ENCODE measurements at places on chromosomes 3 and 15.

GRCh38 chr15:99732124-99732750 is 1.0 kb downstream of the LYSMD4 start:
- DNase-seq, result peak; percentile 10

DNA sequence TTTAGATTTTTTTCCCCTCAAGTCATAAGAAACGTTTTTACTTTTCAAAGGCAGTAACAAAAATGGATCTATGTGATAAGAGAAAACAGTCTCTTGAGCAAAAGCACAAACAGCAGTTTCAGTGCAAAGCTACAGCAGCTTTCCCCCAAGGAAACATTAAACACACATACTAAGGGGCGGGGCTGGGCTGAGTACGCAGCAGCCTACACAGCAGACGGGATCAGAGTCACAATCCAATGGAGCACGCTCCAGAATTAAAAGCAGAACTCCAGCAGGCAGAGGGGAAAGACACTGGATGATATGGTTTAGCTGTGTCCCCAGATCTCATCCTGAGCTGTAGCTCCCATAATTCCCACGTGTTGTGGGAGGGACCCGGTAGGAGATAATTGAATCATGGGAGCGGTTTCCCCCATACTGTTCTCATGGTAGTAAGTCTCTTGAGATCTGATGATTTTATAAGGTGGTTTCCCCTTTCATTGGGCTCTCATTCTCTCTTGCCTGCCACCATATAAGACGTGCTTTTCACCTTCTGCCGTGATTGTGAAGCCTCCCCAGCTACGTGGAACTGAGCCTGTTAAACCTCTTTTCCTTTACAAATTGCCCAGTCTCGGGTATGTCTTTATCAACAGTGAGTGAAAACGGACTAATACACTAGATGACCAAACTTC is 116.2 kb upstream of the SLCO3A1 start:
- no peak for DNase-seq

DNA sequence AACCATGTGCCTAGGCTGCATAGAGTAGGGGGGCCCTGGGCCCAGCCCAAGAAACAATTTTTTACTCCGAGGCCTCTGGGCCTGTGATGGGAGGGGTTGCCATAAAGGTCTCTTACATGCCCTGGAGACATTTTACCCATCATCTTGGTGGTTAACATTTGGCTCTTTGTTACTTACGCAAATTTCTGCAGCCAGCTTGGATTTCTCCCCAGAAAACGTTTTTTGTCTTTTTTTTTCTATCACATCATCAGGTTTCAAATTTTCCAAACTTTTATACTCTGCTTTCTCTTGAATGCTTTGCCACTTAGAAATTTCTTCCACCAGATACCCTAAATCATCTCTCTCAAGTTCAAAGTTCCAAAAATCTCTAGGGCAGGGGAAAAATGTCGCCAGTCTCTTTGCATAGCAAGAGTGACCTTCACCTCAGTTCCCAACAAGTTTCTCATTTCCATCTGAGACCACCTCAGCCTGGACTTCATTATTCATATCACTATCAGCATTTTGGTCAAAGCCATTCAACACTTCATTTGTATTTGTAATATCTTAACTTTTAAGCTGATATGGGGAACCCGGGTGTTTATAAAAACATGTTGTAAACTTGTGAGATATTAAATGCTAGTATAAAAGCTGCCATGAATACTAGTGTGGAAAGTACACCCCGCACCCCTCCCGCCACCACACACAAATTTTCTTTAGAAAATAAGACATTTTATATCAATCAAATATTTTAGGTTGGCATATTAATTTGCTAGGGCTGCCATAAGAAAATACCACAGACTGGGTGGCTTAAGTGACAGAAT is 56.0 kb upstream of the PLSCR4 start:
- no peak for DNase-seq

DNA sequence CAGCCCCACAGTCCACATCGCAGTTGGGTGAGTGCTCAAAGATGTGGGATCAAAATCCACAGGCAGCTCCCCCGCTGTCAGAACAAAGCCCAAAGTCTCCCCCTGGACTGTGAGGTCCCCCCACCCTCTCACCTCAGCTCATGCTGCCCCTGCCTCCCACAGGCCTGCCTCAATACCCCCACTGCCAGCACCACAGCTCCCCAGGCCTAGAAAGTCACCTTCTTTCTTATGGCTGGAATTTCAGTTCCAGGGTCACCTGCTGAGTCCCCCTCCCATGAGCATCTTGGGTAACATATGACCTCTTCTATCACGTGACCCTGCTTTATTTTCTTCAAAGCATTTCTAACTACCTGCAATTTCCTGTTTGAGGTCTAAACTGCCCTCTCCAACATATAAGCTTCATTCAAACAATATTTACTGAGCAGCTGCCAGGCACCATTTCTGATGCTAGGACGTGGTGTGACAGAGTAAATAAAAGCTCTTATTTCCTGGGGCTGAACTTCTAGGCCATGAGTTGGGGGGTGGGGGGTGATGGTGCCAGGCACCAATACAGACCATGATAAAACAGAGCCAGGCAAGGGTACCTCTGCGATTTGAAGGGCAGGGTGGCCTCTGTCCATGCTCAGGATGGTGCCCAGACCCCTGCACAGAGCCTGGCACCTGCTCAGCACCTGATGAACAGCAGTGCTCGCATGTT is 2.4 kb upstream of the TMEM89 start:
- DNase-seq, result no peak

- no peak for DNase-seq
Observed at GRCh38 chr15:64618540-64618939, 156.8 kb downstream of the RBPMS2 start.

- no peak for DNase-seq
Observed at GRCh38 chr3:9893739-9894138, 3.3 kb downstream of the JAGN1 start.

DNA sequence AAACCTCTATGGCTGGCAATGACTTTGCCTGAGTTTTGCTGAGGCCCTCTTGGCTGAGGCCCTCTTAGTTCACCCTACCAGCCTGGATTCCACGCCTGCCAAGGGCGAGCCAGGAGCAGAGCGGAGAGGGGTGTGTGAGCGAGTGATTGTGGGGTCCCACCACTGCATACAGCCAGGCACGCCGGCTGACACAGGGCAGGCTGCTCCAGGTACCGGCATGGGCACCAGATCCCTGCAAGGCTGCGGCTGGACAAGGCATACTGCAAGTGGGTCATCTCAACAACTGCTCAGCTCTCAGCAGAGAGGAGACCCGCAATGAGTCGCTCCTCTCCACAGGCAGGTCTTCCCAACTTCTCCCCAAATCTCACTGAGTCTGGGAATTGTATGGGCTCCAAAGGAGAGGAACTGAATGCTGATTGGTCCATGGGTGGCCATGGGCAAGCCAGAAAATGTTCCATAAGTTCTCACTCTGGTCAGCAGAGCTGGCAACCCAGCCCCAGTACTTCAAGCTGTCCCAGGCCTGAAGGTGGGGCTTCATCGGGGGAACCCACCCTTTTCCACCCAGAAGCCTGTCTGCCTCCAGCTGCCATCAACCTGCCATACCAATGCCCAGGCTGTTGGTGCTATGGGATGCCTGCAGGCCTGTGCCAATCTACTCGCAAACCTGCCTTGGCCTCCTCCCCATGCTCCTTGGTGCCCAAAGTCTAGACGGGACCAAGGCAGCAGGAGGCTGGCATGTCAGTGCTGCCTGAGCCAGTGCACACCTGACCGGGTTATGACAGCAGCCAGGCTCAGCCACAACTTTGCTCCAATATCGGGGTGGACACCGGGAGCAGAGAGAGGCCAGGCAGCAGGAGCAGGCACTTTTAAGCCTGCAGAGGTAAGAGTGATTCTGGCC is 1273.6 kb upstream of the GBE1 start:
- no peak for DNase-seq

- no peak for DNase-seq
Observed at GRCh38 chr15:93587059-93587521, 498.1 kb upstream of the RGMA start.

DNA sequence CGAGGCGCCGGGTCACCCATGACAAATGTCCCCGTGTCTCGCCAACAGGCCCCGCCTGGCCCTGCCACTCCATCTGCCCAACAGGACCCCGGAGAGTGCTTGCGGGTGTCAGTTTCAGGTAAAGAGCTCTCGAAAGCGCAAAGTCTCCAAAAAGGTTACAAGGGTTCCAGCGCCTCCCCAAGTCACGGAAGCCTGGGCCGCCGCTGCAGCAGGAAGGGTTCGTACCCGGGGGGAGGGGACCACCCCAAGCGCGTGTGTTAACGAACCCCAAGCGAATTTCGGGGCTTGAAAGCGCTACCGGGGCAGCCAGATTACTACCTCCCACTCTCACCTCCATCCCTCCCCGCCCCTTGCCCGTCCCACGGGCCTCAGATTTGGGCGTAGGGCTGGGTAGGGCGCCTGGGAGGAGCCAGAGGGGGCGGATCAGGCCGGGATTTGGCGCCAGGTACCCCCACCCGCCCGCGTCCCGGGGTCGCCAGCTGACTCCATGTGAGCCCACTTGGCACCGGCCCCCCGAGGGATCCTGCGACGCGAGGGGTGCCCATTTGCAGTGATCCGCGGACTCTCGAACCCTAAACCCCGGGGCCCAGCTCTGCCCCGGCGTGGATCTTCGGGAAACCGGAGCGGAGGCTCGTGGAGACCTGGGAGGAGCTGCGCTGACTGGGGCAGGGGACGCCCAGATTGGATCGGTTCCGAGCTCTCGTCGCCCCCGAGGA is 85.9 kb downstream of the NR2F2 start:
- no peak for DNase-seq

DNA sequence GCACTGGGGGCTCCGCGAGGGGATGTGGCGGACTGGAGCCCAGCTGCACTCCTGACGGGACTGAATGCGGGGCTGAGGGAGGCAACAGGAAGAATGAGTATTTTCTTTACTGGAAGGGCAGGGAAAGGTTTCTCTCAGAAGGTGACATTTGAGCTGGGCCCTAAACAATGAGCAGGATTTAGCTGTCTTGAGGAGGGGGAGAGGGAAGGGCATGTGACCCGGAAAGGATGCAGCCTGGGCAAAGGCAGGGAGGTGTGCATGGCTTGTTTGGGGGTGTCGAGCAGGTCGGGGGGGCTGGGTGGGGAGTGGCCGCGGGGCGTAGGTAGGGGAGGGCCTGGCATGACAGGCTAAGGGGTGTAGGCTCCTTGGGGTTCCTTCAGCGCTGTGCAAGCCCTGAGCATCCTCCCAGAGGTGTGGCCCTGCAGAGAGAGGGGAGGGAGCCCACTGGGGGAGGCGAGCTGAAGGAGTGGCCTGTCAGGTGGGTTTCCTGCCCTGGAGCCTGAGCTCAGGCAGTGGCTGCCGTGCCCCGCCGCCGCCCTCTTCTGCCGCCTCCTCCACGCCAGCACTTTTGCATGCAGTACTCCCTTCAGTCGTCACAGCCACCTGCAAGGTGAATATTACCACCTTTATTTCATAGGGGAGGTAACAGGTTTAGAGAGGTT is 17.2 kb upstream of the ANKDD1A start:
- DNase-seq, result no peak

GRCh38 chr15:66196602-66197001 is 56.9 kb downstream of the MEGF11 start:
- DNase-seq, result no peak

DNA sequence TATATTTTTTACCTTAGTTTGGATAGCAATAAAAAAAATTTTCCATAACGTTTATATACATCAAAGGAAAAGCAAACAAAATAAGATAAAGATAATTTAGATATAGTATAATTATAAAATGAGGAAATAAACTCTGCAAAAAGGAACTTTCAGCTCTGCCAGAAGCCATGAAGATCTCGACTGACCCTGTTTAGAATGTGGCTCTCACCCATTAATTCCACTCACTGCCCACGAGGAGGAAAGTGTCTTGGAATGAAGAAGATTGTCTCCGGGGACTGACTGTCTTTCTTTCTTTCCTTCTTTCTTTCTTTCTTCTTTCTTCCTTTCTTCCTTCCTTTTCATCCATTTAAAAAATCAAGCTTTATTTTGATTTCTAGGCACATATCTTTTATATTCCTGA is 20.1 kb upstream of the PRR20G start:
- no peak for DNase-seq

- DNase-seq, result peak; percentile 75
Observed at GRCh38 chr15:42650208-42651066, 75.0 kb downstream of the STARD9 start.

DNA sequence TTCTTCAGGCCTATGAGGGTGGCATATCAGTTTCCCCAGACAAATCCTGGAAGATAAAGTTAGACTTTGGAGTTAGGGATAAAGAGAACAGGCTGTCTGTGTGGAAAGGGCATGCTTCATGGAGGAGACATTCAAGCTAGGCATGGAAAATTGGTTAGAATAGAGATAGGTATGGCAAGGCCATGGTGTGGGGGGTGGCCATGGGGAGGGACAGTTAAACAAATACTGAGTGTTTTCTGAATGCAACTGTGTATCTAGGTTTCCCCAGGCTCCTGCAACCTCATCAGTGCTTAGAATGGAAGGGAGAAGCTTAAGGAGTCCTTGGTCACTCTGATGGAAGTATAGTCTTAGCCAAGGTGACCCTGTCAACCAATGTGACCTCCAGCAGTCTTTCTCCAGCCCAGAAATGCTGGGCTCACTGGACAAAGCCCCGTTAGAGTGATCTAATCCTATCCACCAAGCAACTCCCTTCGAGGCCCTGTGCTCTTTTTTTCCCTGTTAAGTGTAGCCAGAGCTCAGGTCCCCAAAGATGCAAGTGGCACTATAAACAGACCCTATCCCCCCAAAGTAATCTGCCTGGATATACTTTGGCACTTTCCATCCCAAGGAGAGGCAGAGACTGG is 5.5 kb upstream of the PKM start:
- DNase-seq, result no peak

DNA sequence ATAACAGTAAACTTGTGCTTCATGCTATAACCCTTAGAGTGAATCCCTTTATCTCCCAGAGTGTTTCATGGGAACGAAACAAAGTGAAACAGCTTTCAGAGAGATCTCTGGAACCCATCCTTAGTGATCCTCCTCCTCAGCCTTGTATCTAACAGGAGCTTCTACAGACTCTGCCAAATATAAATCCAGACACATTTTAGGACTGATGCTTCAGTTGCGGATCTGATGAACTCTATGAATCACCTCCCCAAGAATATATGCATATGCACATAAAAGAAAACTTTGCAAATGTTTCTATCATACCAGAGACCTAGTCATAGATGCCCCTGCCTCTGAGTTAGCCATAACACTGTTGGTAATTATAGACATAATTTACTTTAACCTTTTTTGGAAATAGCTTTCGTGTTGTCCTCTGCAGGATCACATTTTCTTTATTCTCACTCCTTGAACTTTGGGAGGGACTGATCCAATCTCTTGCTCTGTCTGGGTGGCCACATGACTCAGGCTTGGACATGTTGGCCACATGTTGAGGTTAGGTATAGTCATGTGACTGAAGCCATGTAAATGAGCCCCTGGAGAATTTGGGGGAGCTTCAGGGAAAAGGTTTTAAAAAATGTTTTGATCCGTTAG is 306.4 kb upstream of the CNTN3 start:
- DNase-seq, result no peak

GRCh38 chr3:34176723-34177122 is 378.3 kb downstream of the PDCD6IP start:
- no peak for DNase-seq

DNA sequence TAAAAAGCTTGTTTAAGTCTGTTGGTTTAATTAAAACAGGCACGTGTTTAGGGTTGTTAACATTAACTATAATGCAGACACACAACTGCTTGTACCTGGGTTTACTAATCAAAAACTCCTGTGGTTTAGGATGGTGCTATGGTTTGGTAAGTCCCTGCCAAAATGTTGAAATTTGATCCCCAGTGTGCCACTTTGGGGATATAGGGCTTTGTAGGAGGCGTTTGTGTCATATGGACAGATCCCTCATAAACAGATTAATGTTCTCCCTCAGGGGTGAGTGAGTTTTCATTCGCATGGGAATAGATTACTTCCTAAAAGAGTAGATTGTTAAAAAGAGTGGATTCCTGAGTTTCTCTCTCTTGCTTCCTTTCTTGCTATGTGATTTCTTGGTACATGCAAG is 18.7 kb upstream of the GK5 start:
- no peak for DNase-seq

GRCh38 chr3:15241341-15241740 is 35.3 kb downstream of the CAPN7 start:
- peak; percentile 12 for DNase-seq
